ENCODE measurements at places on chromosomes 4 and X. TPM values are rescaled to one million over a fixed set of nuclear protein-coding genes. Genes with fewer than 3 reads are reported as not detected.

GRCh38 chrX:72367516-72367915, 61.8 kb upstream of the CITED1 start:
- no peak for DNase-seq

GRCh38 chrX:134679221-134679620, 20.9 kb upstream of the PLAC1 start:
- DNase-seq = no peak

GRCh38 chrX:1205681-1206611, 6.5 kb downstream of the CRLF2 start:
- no peak for DNase-seq

DNA sequence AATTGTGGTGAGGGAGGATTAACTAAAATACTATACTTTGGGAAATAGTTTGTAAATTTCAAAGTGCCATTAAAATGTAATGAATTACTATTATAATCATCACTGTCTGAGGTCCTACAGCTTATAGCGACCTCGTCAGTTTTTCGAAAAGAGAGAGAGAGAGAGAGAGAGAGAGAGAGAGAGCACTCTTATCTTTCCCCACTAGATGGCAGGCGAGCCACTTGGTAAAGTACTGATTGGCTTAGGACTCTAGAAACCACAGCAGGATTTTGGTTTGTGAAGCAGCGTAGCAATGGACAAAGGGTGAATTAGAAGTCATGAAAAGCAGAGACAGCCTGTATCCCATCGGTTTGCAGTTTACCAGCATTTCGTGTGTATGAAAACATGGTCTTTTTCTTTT, 52.5 kb downstream of the LINC00632 start:
- DNase-seq = peak; percentile 23

DNA sequence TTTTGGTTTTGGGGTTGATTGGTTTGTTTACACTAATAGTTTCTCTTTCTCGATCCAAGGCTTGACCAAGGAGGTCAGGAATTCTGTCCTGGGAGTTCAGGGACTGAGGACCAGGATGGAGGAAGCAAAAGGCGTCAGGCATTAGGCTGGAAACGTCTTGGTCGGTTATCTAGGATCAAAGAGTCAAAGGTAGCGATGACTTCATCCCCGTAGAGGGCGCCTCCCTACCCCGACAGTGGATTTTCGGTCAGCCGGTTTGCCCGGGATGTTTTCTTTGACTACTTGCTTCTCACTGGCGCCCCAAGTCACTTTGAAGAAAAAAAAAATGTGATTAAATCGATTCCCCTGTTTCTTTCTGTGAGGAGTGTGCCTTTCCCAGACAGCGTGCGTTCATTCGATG, 980 bp upstream of the FHDC1 start:
- DNase-seq = no peak

DNA sequence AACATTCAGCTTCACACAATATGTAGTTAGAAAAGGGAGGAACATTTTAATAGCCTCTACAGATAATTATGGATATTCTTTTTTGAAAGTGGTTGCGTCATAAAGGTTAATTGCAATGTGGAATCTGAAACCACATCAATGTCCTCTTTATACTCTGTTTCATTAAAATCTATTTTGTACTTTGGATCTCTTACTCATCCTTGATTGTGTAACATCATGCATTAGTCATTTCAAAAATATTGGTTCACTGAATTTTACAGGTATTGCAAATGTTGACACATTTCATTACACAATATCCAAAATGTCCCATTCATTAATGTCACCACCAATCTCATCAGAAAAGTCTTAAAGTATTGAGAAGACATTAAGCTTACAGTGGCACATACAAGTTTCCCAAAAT, 62.7 kb upstream of the USP9X start:
- no peak for DNase-seq

DNA sequence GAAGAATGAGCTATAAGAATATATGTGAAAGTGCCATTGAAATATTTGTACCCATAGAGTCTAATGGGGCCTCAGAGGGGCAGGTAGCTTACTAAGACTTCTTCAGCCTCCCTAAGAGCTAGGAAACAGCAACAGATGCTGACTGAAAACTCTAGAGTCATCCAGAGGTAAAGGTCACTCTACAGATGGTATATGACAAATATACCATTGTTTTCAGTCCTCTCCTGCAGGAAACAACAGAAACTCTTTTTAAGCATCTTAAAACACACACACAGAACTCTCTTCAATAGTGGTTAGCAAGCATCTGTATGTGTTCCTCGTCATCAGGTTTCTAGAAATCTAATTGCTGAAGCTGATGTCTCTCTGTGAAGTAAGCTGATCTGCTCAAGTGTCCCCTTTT, 313.8 kb upstream of the GATB start:
- DNase-seq = no peak

DNA sequence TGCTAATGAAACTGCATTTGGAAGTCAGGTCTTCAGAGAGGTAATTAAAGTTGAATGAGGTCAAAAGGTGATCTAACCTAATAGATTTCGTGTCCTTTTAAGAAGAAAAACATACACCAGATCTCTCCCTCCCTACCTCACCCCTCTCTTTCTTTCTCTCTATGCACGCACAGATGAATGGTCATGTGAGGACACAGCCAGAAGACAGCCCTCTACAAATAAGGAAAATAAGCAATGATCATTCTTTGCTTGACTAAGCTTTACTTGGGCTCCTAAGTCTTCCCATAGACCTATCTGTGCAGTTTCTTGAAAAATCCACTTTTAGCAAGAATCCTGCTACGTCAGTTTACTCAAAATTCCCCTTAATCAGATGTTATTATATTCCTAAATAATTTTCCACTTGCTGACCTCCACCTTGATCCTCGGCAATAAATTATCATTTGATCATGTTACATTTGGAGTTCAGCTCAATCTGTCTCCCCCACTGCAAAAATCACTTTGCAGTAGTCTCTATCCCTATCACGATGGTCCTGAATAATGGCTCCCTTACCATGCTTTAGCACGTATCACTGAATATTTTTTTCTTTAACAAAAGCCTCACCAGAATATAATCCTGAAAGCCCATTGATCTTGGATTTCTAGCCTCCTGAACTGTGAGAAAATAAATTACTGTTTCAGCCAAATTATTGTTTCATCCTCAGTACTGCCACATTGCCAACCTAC, 527.3 kb downstream of the GABRG1 start:
- DNase-seq = no peak

- no peak for DNase-seq
Observed at GRCh38 chrX:106278951-106279350, 110.8 kb downstream of the PWWP3B start.

- no peak for DNase-seq
Observed at GRCh38 chr4:131488772-131489171, 1660.3 kb upstream of the PCDH10 start.

DNA sequence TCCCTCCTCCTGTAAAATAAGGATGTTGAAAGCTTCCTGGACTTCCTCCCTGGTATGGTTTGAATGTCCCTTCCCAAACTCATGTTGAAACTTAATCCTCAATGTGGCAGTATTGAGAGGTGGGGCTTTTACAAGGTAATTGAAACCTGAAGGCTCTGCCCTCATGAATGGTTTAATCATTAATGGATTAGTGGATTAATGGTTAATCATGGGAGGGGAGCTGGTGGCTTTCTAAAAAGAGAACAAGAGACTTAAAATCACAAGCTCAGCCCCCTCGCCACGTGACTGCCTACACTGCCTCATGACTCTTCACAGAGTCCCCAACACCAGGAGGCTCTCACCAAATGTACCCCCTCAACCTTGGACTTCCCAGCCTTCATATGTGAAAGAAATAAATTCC, 124.6 kb upstream of the ANXA3 start:
- DNase-seq = no peak

DNA sequence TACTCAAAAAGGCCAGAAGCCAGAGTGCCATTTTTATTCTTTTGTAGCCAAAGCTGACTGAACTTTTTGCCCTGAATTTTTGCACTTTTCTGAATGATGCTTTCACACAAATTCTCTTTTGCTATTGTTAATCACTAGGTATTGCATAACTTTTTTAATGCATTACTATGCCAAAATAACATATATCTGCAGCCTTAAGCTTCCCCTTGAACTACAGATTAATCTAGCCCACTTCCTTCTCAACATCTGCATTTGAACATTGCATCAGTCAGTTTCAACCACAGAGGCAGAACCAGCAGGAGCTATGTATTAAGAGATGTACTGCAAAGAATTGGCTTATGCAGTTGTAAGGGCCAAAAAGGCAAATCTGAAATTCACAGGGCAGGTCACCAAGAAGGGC, 197.6 kb upstream of the GYPA start:
- no peak for DNase-seq

DNA sequence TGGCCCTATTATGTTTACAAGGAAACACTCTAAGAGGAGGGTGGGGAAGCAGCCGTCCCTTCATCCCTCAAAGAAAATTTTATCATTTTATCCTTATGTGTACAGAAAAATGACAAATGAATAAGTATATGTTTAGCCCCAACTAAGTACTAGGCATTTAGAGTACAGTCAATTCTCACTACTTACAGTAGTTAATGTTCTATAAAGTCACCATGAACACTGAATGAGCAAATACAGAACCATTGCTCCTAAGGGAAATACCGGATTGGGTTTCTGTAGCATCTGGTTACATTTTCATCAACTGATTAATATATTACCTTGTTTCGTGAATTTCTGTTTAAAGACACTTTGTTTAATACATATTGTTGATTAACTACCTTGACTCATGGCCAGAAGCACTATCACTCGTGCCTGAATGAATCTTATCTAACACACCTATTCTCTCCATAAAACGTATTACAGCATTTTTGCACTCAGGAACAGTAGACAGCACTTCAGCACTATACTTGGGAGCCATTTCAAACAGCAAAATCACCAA, 109.3 kb downstream of the ASB9 start:
- DNase-seq = no peak

GRCh38 chr4:107818301-107818910, 6.3 kb upstream of the SGMS2 start:
- DNase-seq = no peak

DNA sequence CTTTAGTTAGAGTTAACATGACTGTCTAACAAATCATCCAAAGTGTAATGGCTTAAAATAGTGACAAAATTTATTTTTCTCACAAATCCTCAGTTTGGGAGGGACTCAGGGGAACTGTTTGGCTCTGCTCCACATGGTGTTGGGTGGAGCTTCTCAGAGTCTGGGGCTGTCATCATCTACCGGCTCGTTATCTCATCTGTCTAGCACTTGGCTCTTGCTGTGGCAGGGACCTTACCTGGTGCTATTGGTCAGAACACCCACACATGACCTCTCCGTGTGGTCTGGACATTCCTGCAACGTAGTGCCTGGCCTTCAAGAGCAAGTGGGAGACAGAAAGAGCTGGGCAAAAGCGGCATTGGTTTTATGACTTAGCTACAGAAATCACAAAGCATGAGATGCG, 866.9 kb upstream of the FRG1 start:
- no peak for DNase-seq

- DNase-seq = no peak
Observed at GRCh38 chr4:46979283-46979682, 14.1 kb downstream of the GABRA4 start.

DNA sequence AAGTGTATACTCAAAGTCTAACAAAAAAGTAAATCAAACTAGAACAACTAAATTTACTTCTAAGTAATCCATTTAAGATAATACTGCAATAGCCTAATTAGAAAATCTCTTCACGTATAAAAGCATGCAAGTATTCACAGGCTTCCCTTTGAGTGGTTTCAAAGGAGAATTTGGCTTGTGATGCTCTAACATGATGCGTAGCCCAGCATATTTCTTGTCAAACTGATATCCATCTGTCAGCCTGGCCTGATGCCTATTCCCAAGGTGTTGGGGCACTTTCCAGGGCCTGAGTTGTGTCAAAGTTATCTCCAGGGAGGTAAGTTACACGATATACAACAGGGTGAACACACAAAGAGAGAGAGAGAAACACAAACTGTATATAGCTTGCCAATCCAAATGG, 287.0 kb upstream of the MAGEB18 start:
- DNase-seq = no peak

DNA sequence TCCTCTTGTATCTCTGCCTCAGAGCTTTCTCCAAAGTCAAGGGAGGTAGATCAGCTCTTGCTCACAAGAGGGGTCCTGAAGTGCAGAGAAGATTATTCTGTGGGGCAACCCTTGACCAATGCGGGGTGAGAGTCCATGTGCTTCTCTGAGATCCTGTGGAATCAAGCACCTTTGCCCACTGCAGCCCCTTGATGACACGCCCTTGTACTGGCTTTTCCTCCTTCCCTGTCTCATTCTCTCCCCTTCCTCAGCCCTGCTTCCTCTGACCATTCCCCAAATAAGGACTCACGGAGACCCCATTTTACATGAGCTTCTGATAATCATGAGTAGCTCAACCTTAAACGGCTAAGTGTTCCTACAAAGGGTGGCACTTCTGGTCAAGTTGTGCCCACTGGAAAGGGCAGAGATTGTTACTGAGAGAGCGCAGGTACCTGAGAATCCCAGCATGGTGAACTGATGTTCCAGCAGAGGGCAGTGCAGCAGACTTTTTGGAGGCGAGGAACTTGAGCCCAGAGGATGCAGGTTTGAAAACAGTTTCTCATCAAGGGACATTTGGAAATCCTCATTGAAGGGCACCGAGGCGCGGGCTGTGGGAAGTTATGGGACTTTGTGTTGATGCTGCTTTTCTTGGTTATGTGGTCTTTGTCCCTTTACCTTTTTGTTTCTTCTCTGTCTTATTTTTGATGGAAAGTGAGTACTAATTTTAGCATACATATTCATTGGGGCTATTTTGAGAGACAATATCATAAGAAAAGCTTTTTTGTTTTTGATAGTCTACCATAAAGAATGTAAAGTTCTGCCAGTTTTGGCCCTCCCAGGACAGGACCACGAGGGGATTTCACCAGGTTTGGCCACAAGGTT, 201.3 kb downstream of the RBM46 start:
- peak; percentile 67 for DNase-seq

DNA sequence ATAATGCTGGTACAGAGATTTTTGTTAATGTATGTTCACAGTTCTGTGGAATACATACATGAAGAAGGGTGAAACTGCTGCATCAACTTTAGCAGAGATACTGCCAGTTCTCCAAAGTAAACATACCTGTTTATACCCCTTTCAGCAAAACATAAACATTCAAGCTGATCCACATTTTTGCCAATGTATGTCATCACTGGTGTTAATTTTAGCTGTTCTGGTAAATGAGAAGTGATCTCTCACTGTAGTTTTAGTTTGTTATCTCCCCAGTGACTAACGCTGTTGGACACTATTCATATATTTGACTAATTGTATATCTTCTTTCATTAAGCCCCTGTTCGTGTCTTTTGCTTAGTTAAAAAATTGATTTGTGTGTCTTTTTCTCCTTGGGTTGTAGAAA, 82.0 kb downstream of the HAUS3 start:
- no peak for DNase-seq

GRCh38 chr4:58543465-58543864, 1433.3 kb upstream of the IGFBP7 start:
- DNase-seq = no peak

Gene MAGEA12
- not detected for total RNA-seq

Gene MAGEB3
- not detected for total RNA-seq

Gene USP26
- not detected for total RNA-seq

Gene ZAR1
- not detected for total RNA-seq

Gene INTU
- 23.2 TPM for total RNA-seq

Gene GPR119
- total RNA-seq = not detected

Gene BMP2K
- total RNA-seq = 36.6 TPM

Gene PRDM8
- total RNA-seq = 6.5 TPM

Data from ovary (tissue), 10 donors.